ENCODE measurements at places on chromosomes 12 and 14.

DNA sequence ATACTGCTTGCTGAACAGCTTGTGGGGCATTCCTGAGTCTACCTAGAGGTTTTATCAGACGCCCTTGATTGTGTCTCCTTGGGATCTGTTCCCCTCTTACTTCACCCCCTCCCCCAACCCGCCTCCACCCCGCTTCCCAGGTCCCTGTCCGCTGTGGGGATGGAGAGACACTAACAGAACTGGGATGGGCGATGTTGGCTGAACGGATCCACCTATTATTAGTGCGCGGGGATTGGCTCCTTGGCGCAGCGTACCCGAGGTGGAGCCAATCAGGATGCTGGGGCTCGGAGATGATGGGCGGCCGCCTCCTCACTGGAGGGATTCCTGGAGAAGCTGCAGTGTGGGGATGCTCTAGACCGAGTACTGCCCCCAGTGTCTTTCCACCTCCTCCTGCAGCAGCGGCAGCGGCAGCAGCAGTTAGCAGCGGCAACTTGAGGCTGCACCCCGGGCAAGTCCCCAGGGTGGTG lies at the start of gene SYT1:
SYT1 (plus strand) TSS at position 372 of the 467 bp plus-strand sequence.
- no peak within 1 kb of the TSS for H3K27ac ChIP-seq
- H3K36me3 ChIP-seq: no peaks in the 10 kb centered on the region
- peaks cover 40% of the 10 kb centered on the region for H3K27me3 ChIP-seq

DNA sequence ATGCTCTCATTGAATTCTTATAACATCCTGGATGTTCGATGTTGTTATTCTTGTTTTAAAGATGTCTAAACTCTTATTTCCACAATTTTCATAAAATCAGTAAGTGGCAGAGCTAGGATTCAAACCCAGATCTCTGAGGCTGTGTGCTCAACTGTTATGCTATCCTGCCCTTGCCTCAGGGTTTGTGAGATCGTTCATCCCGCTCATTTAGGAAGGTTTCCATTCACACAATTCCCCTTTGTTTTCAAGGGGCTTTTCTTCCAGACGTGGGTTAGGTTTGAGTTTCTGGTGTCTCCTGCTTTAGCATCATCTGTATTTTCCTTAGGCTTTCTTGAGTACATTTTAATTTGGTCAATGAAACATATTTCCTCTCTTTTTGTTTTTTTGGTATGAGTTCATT lies 69.3 kb downstream of the APAF1 start:
- DNase-seq: no peak
- H3K36me3 ChIP-seq: peaks cover 7% of the 10 kb centered on the region
- no peaks in the 10 kb centered on the region for H3K4me1 ChIP-seq
- no peak overlapping the region for H3K4me3 ChIP-seq

DNA sequence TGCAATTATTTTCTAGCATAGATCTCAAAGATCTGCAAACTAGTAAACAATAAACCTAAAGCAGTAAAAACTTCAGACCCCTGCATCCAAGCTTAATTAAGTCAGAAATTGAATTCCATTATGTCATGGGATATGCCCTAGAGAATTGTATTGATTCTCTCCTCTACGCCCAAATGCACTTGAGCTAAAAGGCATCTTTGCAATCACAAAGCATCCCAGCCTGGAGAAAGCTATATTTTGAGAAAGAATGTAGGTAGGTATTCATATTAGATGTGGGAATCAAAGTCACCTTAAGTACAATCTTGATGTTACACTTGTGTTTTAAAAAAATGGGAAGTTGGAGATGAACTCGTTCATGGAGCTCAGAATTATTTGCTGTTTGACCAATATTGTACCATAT lies 386.7 kb downstream of the ADAMTS20 start:
- no peaks in the 10 kb centered on the region for H3K36me3 ChIP-seq
- no peaks in the 10 kb centered on the region for H3K27me3 ChIP-seq
- no peak for DNase-seq

GRCh38 chr12:1749019-1749418 lies 58.1 kb downstream of the ADIPOR2 start:
- peaks cover 46% of the 10 kb centered on the region for H3K36me3 ChIP-seq
- no peak overlapping the region for H3K4me3 ChIP-seq
- H3K4me1 ChIP-seq: peaks cover 11% of the 10 kb centered on the region

GRCh38 chr12:125966641-125967040 lies 901.4 kb downstream of the AACS start:
- no peak for DNase-seq
- no peak overlapping the region for H3K27ac ChIP-seq
- no peaks in the 10 kb centered on the region for H3K36me3 ChIP-seq
- H3K4me1 ChIP-seq: no peaks in the 10 kb centered on the region

DNA sequence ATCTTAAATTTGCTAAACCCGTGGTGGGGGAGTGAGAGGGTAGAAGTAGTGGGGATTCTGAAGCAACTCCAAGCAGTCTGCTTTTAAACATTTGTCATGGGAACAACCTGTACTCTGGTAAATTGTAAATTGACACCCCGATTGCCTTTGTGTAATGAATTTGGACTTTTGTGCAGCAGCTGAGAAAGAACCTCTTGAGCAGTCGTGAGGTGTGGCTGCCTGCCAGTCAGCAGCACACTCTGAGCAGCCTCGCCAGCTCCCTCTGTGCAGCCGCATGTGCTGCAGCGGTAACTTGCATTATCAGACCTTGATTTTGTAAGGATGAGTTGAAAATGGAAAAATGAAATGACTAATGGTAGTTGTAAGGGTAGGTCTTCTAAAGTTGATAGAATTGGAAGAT lies 74.3 kb downstream of the SUSD6 start:
- peaks cover 29% of the 10 kb centered on the region for H3K36me3 ChIP-seq
- H3K4me1 ChIP-seq: peaks cover 59% of the 10 kb centered on the region
- H3K27me3 ChIP-seq: no peaks in the 10 kb centered on the region
- H3K27ac ChIP-seq: peak overlapping the region; percentile 93

All from activated naive CD8-positive, alpha-beta T cell treated with anti-CD3 and anti-CD28 coated beads for 36 hours (primary cell).